ENCODE measurements at places on chromosomes 12 and 14. TPM values are rescaled to one million over a fixed set of nuclear protein-coding genes. Genes with fewer than 3 reads are reported as not detected.

The COX8C gene
- not detected for total RNA-seq

The MYF5 gene
- total RNA-seq, result not detected

The KANSL2 gene
- 44.4 TPM for total RNA-seq

The DNAL1 gene
- total RNA-seq, result 5.9 TPM

The GALNT16 gene
- 1.4 TPM for total RNA-seq

GRCh38 chr12:18373181-18373580, 111.9 kb downstream of the PIK3C2G start:
- no peak overlapping the region for H3K4me3 ChIP-seq
- no peaks in the 10 kb centered on the region for H3K27me3 ChIP-seq
- H3K27ac ChIP-seq, result no peak overlapping the region
- no peaks in the 10 kb centered on the region for H3K4me1 ChIP-seq
- H3K36me3 ChIP-seq, result no peaks in the 10 kb centered on the region
- no peak for DNase-seq

GRCh38 chr12:66688846-66689439, 10.1 kb upstream of the GRIP1 start:
- DNase-seq, result peak; percentile 31
- H3K4me3 ChIP-seq, result no peak overlapping the region
- no peak overlapping the region for H3K27ac ChIP-seq

DNA sequence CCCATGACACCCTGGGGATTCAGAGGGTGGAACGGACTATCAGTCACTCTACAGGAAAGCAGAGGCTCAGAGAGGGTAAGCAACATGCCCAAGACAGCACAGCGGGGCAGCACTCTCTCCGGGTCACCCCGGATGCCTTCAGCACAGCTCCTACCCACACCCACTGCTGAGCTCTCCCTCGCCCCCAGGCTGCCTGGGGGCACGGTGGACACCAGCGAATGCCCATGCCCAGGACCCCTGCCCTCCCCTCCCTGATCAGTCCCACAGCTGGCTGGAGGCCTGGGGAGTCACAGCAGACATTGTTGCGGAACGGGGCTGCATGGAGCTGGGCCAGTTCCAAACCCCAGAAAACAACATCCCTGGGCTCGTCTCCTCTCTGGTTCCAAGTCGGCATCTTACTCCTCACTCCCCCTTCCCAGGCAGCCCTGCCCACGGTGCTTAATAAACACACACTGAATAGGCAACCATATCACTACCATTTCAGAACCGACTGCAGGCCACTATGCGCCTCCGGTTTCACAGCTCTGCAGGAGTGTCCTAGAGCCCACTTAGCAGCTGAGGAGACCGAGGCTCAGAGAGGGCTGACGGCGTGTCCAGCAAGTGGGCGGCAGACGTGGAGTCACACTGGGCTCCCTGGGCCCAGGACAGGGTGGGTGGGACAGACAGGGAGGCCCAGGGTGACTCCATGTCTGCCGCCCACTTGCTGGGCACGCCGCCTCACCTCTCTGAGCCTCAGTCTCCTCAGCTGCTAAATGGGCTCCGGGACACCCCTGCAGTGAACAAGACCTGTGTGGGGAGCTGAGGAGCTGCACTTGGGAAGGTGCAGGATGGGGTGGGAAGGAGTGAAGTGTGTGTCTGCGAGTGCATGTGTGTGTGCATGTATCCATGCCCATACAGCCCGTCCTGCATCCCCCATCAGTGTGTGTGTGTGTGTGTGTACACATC, 27.0 kb downstream of the CCDC85C start:
- no peak overlapping the region for H3K4me3 ChIP-seq
- no peaks in the 10 kb centered on the region for H3K36me3 ChIP-seq
- no peak overlapping the region for H3K27ac ChIP-seq
- peaks cover 36% of the 10 kb centered on the region for H3K4me1 ChIP-seq

- no peak for DNase-seq
- H3K27ac ChIP-seq, result no peak overlapping the region
- H3K4me1 ChIP-seq, result no peaks in the 10 kb centered on the region
- H3K4me3 ChIP-seq, result no peak overlapping the region
- H3K36me3 ChIP-seq, result no peaks in the 10 kb centered on the region
These were observed 612.6 kb downstream of the AACS start for GRCh38 chr12:125677829-125678228.

DNA sequence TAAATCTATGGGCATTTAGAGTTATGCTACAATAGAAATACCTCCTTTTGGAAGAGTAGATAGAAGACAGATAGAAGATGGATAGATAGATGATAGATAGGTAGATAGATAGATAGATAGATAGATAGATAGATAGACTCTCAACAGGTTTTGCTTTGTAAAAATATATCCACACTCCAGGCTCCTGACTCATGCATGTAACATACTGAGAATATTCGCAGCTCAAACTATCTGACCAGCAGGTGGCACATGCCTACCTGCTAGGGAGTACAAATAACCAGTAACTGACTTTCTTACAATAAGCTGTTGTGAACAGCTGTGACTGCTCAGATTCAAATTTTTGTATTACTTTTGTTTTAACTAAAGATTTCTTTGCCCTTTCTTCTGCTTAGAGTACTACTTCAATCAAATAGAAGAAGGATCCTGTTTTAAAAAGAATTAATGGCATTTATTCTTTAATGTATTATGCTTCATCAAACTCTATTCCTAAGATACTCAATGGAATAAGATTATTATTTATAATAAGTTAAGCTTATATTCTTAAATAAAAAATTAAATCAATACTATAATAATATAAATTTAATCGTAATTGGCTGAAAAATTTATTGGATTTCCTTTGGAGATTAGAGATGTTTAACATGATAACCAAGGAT, 15.8 kb upstream of the CPNE8 start:
- H3K27me3 ChIP-seq, result no peaks in the 10 kb centered on the region
- H3K36me3 ChIP-seq, result no peaks in the 10 kb centered on the region
- no peaks in the 10 kb centered on the region for H3K4me1 ChIP-seq
- DNase-seq, result peak; percentile 70
- H3K4me3 ChIP-seq, result no peak overlapping the region
- H3K27ac ChIP-seq, result no peak overlapping the region
